PC-3 (cell line): ENCODE measurements at places on chromosomes 6 and 20.
A peak's percentile ranks its signal among the peaks of the same experiment; 100 is the strongest.

DNA sequence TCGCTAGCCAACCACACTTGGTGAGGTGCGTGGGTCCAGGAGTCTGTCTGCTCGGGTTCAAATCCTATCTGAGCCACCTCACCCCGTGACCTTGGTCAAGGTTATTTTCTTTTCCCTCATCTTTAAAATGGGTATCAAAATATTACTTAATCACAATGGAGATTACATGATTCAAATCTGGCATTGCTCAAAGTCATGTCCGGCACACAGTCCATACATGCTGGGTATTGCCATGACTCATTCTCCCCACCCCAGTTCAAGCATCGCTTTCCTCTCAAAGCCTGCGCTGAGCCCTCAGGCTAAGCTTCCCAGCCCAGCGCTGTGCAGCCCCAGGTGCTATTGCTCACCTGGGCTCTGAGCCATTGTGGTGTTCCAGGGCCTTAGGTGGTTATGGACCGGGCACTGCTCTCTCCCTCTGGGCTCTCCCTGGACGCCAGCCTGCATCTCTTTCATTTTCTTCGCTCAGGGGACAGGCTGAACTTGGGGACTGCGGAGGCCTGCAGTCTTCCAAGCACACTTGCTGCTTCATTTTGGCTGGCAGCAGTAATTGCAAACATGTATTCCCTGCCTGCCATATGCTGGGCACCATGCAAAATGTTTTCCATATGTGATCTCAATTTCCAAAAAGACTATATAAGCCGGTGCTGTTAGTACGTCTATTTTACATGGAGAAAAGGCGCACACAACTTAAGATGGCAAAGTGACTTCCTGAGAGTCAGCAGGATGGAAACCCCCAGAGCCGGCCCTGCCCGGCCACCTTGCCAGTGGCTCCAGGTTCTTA lies 27.3 kb downstream of the WRNIP1 start:
- H3K36me3 ChIP-seq, result peaks cover 2% of the 10 kb centered on the region; the same call in 1 of the 2 replicates
- H3K4me1 ChIP-seq, result peaks cover 59% of the 10 kb centered on the region
- H3K27ac ChIP-seq, result peak overlapping the region; percentile 98
- no peak overlapping the region for H3K4me3 ChIP-seq

- H3K27me3 ChIP-seq, result no peaks in the 10 kb centered on the region
- DNase-seq, result no peak
- no peak overlapping the region for H3K27ac ChIP-seq
- no peaks in the 10 kb centered on the region for H3K36me3 ChIP-seq
- H3K4me1 ChIP-seq, result no peaks in the 10 kb centered on the region
Observed at GRCh38 chr6:24522228-24523176, 27.7 kb downstream of the ALDH5A1 start.

- H3K27me3 ChIP-seq, result no peaks in the 10 kb centered on the region; the same call in 1 of the 2 replicates
- no peaks in the 10 kb centered on the region for H3K36me3 ChIP-seq
- H3K4me3 ChIP-seq, result no peak overlapping the region
- H3K27ac ChIP-seq, result no peak overlapping the region
- no peak for DNase-seq
Observed at GRCh38 chr6:117929501-117929900, 22.4 kb downstream of the SLC35F1 start.

DNA sequence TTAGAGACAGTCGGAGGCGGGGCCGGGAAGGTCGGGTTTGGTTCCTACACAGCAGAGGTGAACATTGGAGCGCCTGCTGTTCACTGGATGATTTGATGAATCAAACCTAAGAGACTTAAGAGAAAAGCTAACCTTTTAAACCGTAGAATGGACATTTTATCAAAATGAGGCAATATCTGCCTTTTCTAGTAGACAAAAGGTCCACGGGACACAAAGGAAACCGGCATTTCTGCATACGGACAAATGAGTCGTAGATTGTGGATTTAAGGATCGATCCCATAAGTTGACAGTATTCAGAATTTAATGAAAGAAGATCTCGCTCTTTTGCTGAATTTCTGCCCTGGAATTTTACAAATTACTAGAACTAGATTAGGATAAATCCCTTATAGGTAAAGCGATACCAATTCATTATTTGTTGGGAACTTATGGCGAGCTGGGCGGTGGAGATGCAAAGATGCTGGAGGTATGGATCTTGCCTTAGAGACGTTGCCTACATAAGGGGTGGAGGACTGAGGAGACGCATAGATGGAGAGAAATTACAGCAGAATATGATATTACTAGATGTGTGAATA lies 400 bp downstream of the PAK1IP1 start:
- H3K36me3 ChIP-seq, result peaks cover 23% of the 10 kb centered on the region; the same call in 1 of the 2 replicates
- peak overlapping the region; percentile 94 for H3K27ac ChIP-seq
- peak overlapping the region; percentile 98 for H3K4me3 ChIP-seq
- DNase-seq, result no peak
- peaks cover 19% of the 10 kb centered on the region for H3K4me1 ChIP-seq
- no peaks in the 10 kb centered on the region for H3K27me3 ChIP-seq

DNA sequence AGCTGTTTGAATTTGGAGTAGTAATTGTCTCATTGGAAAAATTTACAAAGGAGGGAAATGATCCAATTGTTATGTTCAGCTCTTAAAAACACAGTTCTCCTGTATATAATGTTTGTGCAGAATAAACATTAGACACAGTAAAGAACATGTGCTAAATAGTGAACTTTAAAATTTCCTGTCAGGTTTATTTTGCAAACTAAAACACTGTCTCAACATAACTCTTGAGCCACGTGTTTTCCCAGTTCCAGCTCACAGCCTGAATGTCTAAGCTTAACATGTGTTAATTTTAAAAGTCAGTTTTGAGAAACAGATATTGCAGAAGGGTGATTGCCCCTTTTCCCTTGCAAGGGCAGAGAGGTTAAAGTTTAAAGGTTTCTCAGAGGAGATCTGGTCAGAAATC lies 20.6 kb downstream of the EPHA7 start:
- no peaks in the 10 kb centered on the region for H3K36me3 ChIP-seq
- no peaks in the 10 kb centered on the region for H3K27me3 ChIP-seq
- H3K4me3 ChIP-seq, result no peak overlapping the region
- no peak overlapping the region for H3K27ac ChIP-seq

DNA sequence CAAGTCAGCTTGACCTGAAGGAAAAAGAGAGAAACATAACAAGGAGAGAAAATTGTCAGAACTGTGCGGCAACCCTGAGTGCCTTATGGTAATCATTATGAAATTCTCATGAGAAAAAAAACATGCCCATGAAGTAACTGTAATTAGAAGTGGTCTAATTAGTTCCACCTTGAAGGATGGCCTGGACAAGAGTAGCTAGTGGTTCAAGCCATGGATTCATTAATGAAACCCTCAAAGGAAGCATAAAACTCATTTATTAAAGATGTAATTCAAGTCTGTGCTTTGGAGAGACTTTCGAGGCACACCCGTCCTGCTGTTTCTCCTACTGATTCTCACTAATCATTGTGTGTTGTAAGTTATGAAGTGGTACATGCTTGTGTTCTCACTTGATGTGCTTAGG lies 160.2 kb downstream of the PHF3 start:
- no peak for DNase-seq
- H3K27me3 ChIP-seq, result no peaks in the 10 kb centered on the region
- H3K36me3 ChIP-seq, result no peaks in the 10 kb centered on the region
- peaks cover 14% of the 10 kb centered on the region for H3K4me1 ChIP-seq

DNA sequence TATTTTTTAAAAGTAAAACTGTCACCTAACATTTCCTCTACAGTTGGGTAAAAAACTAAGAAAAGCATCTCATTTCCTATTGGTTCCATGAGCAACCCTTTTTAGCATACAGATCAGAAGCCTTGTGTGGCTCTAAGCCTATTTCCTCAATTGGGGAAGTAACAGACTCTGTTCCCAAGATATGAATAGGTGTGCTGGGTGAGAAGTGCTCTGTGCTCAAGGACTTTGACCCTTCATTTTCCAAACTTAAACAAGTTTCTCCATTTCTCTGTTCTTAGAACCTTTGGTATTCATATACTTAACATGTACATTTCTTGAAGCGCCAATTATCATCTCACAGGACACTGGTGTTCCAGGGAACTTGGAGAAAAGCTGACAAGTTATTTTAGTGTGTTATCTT lies 24.1 kb downstream of the CARMIL1 start:
- no peak overlapping the region for H3K4me3 ChIP-seq
- H3K36me3 ChIP-seq, result no peaks in the 10 kb centered on the region
- H3K4me1 ChIP-seq, result no peaks in the 10 kb centered on the region
- H3K27me3 ChIP-seq, result no peaks in the 10 kb centered on the region

DNA sequence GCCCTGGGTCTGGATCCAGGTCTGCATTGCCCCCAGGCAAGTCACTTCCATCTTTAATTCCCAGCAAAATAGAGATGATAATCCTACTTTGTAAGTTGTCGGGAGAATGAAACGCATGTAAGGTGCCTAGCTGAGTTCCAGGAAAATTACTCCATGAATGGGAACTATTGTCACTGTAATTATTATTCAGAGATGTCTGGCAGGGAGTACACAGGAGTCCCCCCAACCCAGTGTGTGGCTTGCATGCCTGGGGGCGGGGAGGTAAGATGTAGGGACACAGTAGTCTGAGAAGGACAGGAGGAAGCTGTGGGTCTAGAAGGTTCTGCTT lies 85.4 kb downstream of the CD40 start:
- no peaks in the 10 kb centered on the region for H3K36me3 ChIP-seq
- H3K27me3 ChIP-seq, result peaks cover 29% of the 10 kb centered on the region

DNA sequence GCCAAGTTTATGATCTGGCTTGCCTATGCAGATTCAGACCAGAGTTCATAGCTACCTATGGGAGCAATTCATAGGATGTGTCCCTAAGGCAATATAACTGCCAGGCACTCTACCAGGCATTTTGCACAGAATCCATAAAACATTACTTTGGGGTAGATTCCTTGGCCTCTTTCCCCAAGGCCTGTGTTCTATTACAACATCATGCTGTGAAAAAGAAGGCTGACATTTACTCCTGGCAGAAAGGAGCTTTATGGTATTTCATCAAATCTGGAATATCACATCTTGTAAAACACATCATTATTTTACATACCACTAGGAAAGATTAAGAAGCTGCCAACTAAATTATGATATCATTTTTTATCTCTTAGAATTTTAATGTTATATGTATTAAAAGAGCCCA lies 287.0 kb upstream of the MARCKS start:
- no peaks in the 10 kb centered on the region for H3K36me3 ChIP-seq
- H3K27ac ChIP-seq, result no peak overlapping the region
- H3K27me3 ChIP-seq, result no peaks in the 10 kb centered on the region
- DNase-seq, result no peak
- no peak overlapping the region for H3K4me3 ChIP-seq
- H3K4me1 ChIP-seq, result no peaks in the 10 kb centered on the region

- peaks cover 59% of the 10 kb centered on the region for H3K4me1 ChIP-seq
- no peak for DNase-seq
- no peak overlapping the region for H3K4me3 ChIP-seq
Observed at GRCh38 chr6:44061375-44062104, 65.7 kb downstream of the MRPL14 start.

DNA sequence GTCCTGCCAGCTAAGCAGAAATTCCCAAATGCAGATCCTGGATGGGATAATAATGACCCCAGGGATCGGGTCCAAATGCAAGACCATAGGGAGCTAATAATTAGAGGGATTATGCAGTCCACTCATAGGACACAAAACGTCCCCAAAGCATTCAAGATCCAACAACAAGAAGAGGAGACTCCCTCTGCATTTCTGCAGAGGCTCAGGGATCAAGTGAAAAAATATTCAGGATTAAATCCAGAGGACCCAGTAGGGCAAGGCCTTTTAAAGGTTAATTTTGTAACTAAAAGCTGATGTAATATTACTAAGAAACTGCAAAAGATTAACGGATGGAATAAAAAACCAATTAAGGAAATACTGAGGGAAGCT lies 22.2 kb downstream of the HLA-A start:
- H3K4me3 ChIP-seq, result peak overlapping the region; percentile 27; the same call in 1 of the 2 replicates
- no peak for DNase-seq
- H3K4me1 ChIP-seq, result peaks cover 45% of the 10 kb centered on the region
- H3K27me3 ChIP-seq, result no peaks in the 10 kb centered on the region

DNA sequence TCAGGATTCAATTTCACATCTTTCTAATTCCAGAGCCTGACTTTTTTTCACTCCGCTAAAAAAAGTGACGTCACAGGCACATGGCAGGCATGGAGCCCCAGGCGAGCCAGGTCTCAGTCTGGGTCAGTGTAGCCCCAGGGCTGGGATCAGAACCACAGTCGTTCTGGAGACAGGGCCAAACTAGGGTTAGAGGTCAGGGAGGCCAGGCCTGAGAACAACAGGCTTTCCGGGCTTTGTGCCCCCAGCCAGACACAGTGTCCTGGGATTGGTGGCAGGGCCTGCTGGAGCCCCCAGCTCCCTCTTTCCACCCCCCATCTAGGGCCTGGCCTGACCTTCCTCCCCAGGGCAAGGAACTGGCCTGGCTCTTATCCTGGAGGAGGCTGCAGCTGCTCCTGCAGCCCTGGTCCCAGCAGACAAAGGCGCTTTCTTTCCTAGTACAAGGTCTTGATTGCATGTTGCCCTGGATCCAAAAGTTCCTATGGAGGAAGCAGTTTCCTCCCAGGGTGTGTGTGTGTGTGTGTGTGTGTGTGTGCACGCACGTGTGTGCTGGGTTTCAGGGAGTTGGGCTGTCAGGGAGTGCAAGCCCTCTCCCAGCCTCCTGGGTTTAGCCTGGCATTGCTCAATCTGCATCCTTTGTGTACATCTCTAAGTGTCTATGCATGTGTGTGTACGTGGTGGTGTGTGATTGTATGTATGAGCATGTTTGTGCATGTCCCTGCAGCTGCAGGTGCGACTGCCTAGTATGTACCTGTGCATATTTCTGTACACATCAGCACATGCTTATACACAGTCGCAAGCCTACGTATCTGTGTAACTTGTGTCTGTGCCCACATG lies 26.5 kb upstream of the EMILIN3 start:
- H3K27me3 ChIP-seq, result no peaks in the 10 kb centered on the region
- no peak overlapping the region for H3K4me3 ChIP-seq
- H3K36me3 ChIP-seq, result no peaks in the 10 kb centered on the region

DNA sequence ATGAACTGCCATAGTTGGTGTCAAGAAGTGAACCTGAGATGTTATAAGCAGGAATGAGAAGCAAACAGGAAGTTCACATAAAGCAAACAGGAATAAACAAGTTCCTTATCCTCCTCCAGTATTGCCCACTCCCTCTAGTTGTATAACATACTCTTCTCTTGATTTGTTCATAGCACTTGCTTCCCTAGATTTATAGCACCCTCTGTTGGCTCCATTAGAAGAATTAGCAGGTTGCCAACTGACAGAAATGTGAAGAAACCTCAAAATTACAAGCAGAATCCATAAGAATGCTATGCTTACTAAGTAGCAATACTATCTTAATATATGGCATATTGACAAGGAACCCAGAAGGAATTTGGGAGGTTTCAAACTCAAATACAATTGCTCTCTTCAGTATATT lies 195.4 kb downstream of the TBX18 start:
- no peaks in the 10 kb centered on the region for H3K4me1 ChIP-seq
- H3K4me3 ChIP-seq, result no peak overlapping the region
- H3K27ac ChIP-seq, result no peak overlapping the region
- DNase-seq, result peak; percentile 34

GRCh38 chr6:109964949-109965348 lies 13.2 kb upstream of the GPR6 start:
- H3K27me3 ChIP-seq, result no peaks in the 10 kb centered on the region
- H3K27ac ChIP-seq, result no peak overlapping the region
- H3K4me1 ChIP-seq, result peaks cover 26% of the 10 kb centered on the region
- H3K36me3 ChIP-seq, result no peaks in the 10 kb centered on the region
- DNase-seq, result peak; percentile 64

GRCh38 chr6:150499882-150500312 lies 99.8 kb upstream of the PLEKHG1 start:
- H3K4me3 ChIP-seq, result no peak overlapping the region
- H3K36me3 ChIP-seq, result no peaks in the 10 kb centered on the region
- no peak overlapping the region for H3K27ac ChIP-seq
- no peaks in the 10 kb centered on the region for H3K27me3 ChIP-seq
- no peak for DNase-seq

- no peaks in the 10 kb centered on the region for H3K36me3 ChIP-seq
- DNase-seq, result no peak
- no peak overlapping the region for H3K27ac ChIP-seq
- no peak overlapping the region for H3K4me3 ChIP-seq
- no peaks in the 10 kb centered on the region for H3K4me1 ChIP-seq
Observed at GRCh38 chr20:52484438-52484837, 292.9 kb upstream of the ZFP64 start.
